Neural progenitor cell (in vitro differentiated cells): ENCODE measurements at places on chromosomes 7 and 10. TPM values are rescaled to one million over a fixed set of nuclear protein-coding genes. Genes with fewer than 3 reads are reported as not detected.
A peak's percentile ranks its signal among the peaks of the same experiment; 100 is the strongest.

- DNase-seq = no peak
Measured at GRCh38 chr7:123935436-123936381, 10.7 kb downstream of the SPAM1 start.

Gene NUTM2E
- total RNA-seq = 0.07 and 0.09 TPM in 2 replicates

- DNase-seq = no peak
Measured at GRCh38 chr7:15525652-15526263, 36.1 kb downstream of the AGMO start.

DNA sequence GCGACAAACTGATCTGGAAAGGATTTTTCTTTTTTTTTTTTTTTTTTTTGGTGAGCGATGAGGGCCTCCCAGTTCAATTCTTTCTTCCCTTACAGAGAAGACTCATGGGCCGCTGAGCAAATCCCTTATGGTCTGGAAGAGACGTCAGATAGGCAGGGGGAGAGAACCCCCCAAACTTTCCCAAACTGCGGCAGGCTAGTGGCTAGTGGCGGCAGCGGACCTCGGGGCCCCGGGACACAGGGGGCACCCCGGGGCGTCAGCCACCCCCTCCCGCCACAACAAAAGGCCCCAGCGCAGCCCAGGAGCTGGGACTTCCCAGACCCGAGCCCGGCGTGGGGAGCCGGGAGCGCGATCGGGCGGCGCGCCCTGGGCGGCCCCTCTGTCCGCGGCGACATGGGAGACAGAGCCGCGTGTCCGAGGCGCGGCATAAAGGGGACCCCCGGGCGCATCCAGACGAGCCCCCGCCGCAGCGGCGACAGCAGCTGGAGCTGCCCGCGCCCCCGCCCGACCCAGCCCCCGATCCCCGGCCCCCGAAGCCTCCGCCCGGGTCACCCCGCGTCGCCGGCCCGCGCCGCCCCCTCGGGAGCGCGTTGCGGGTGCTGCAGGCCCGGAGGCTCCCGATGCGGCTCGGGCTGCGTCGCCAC, 755 bp downstream of the FAM171A1 start:
- peak; percentile 53 for DNase-seq

- no peak for DNase-seq
Measured at GRCh38 chr7:149171892-149172533, 23.3 kb upstream of the ZNF282 start.

DNA sequence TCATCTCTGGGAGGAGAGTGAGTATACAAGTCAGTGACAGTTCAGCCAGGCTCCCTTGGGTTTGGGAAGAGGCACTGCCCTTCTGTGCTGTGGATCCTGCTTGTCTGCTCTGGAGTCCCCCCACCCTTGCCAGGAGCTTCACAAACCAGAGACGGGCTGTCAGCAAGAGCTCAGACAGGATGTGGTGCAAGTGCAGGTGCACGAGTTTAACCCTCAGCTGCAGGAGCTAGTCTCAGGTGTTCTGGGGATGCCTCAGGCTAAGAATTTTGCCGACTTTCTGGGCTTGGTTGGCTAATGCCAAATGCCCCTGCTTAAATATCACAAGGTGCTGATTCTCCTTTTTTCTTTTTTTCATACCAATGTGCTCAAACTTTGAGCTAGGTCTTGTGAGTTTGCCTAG, 22.3 kb downstream of the ZNF783 start:
- DNase-seq = no peak

DNA sequence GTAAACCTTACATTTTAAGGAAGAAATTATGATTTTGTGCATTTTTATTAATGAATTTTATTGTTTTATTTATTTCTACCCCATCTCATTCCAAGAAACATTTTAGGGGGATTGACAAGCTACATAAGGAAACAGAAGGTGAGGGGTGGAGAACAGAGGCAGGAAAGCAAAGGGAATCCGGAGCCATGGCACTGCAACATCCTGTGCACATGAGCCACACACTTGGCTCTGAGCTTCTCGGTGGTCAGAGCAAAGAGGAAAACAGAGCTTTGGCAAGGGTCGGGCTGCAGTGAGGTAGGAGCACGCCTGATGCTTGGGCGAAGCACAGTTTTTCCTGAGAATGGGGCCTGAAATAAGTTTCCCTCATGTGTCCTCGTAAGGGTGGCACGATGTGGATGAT, 68.9 kb downstream of the COL13A1 start:
- DNase-seq = no peak

GRCh38 chr7:1134951-1135350, 25.0 kb downstream of the ZFAND2A start:
- DNase-seq = no peak

GRCh38 chr7:21565614-21566013, 22.8 kb downstream of the DNAH11 start:
- no peak for DNase-seq

- no peak for DNase-seq
Measured at GRCh38 chr7:128114806-128115205, 83.6 kb upstream of the LRRC4 start.

DNA sequence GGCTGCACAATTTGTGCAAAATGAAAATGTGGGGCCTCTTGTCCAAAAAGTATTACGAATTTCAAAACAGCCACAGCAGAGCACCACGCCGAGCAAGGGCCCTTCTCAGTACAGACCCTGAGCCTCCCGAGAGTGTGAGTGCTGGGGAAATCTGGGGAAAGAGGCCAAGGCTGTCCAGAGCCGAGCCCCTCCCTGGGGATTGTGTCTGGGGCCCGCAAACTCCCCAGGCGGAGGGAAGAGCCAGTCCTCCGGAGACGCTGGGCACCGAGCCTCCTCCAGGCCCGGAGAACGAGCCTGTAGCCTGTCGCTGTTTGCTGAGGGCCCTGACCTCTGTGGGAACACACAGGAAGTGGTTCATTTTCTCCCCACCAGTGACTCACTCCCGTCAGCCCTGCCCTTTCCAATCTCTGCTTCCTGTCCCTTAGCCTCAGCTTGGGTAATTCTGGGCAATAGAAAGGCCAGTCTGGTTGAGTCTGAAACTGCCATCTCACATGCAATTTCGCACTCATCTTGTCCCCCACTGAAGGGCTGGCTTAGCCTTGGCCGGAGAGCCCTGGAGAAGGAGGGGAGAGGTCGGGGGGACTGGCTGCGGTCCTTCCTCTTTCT, 19.5 kb upstream of the GNA12 start:
- no peak for DNase-seq

Gene SNX8
- 3.6 and 15.0 TPM in 2 replicates for total RNA-seq

- DNase-seq = no peak
Measured at GRCh38 chr10:7479861-7480598, 69.2 kb upstream of the SFMBT2 start.

DNA sequence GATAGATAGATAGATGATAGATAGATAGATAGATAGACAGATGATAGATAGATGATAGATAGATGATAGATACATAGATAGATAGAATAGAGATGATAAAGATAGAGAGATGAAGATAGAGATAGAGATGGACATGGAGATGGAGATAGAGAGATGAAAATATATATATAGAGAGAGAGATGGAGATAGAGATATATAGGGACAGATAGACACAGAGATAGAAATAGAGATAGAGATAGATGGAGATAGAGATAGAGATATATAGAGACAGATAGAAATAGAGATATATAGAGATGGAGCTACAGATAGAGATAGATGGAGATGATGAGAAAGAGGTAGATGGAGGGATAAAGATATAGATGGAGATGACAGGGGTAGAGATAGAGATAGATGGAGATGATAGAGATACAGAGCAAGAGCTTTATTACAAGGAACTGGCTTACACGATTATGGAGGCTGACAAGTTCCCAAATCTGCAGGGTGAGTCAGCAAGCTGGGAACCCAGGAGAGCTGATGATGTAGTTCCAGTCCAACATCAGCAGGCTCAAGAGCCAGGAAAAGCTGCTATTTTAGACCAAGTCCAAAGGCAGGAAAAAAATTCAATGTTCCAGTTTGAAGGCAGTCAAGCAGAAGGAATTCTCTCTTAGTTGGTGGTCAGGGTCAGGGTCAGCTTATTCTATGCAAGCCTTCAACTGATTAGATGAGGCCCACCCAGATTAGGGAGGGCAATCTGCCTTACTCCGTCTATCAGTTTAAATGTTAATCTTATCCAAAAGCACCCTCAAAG, 37.1 kb downstream of the CAV1 start:
- no peak for DNase-seq

DNA sequence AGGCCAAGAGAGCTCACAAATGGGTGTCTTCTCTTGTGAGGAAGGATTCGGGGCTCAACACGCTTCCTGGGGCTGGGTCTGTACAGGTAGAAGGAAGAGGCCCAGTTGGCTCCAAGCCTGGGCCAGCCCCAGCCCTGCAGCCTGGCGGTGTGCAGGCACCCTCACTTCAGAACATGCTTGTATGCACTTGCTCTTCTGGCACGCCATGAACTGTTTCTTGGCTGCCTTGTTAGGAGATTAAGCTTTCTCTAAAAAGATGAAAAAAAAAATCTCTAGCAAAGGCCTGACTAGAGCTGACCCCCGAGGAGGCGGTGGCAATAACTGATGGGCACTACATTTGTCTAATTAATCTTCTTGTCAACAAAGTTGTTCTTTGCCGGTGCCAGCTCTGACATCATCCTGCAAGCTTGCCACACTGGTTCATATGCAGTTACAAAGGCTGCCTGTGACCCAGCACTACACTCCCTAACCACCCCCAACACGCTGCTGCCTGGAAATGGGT, 94.7 kb downstream of the WDR11 start:
- no peak for DNase-seq

DNA sequence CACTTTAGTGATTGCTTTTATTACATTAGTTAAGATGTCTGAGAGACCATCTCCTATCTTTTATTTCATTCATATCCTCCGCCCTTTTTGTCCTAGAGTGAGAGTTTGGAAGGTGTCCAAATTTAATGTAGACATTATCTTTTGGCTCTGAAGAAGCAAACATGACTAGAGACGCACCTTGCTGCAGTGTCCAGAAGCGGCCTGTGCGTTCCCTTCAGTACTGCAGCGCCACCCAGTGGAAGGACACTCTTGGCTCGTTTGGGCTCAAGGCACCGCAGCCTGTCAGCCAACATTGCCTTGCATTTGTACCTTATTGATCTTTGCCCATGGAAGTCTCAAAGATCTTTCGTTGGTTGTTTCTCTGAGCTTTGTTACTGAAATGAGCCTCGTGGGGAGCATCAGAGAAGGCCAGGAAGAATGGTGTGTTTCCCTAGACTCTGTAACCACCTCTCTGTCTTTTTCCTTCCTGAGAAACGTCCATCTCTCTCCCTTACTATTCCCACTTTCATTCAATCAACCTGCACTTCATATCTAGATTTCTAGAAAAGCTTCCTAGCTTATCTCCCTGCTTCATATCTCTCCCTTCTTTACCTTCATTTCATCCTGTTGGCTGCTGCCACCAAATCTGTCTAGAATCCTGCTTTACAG, 10.4 kb upstream of the CLCN1 start:
- peak; percentile 65 for DNase-seq

- DNase-seq = no peak
Measured at GRCh38 chr10:47372726-47373125, 11.4 kb downstream of the ZNF488 start.

DNA sequence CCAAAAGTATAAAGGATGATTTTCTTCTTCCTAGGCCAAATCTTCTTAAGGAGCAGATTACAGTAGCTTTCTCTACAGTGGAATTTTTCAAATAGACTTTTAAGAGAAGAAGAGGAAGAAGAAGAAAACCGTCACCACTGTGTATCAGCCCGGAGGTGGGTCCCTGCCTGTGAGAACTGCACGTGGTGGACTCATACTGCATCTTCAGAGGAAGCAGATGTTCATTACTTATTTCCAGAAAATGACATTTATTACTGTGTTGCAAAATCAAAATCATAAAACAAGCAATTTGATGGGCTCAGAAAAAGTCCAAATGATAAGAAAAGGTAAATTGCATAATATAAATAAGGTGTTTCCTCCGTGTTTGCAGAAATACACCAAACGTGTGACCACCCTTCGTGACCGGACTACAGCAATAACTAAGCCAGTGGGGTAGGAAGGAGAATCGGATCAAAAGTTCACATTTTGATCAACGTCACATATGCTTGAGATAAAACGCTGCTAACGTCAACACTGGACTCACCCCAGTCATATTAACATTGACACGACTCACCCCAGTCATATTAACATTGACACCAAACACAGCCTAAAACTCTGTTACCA, 179.2 kb downstream of the PTPRN2 start:
- no peak for DNase-seq

DNA sequence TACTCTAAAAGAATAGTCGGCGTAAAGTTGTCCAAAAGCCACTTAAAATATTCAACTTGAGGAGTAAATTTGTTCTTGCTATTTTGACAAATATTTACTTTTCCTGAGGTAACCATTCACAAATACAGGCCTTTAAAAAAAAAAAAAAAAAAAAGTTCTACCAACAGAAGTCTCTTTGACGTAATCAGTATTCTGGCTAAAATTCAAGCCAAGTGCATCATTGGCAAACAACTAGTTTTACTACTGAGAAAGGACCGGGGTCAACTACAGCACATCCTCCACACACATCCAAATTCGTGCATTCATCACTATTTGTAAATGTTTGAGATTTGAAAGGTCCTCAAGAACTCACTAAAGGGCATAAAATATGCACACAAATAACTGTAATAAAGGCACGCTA, 2.0 kb downstream of the OAT start:
- no peak for DNase-seq

- peak; percentile 67 for DNase-seq
Measured at GRCh38 chr10:23055424-23056185, 39.8 kb upstream of the MSRB2 start.

Gene CCM2
- total RNA-seq = 21.8 and 37.5 TPM in 2 replicates

DNA sequence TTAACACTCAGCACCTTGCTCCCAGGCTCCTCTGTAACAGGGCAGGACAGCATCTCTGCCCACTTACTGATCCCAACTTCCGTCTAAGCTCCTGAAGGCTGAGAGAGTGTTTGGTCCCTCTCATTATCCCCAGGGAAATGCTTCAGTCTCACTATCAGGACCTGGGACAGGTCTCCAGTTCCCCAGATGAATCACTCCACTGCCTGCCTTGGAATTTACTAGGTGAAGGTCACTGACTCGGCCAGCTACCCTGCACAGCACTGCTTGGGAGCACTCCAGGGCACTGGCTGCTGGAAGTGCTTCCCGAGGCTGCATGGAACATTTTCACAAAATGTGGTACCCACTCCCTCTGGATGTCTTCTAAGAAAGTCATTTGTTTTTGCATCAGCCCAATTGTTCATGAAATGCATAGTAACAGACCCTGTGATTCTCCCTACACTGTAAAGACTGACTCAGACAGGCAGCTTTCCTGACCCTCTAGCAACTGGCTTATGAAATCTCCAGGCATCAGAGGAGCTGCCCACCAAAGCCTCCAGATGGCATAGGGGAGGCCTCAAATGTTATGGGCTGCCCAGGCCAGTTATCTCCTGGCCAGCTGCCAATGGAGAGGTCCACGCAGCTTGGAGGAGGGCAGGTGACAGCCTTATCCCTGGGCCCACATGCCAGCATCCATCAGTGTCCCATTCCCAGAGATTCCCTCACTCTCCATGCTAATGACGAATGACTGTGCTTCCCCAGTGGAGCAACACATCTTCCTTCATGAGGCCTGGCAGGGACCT, 89.1 kb downstream of the GFRA1 start:
- peak; percentile 28 for DNase-seq

Gene PVRIG
- total RNA-seq = not detected in 2 replicates
